Left cardiac atrium (tissue), 4 donors: ENCODE measurements at places on chromosomes 3 and 15. TPM values are rescaled to one million over a fixed set of nuclear protein-coding genes. Genes with fewer than 3 reads are reported as not detected.

Gene MORC1
- total RNA-seq = not detected

Gene CELSR3
- total RNA-seq = 0.39 TPM

Gene RBPMS2
- total RNA-seq = 312 TPM

Gene SLCO3A1
- total RNA-seq = 47.7 TPM

Gene ABHD6
- total RNA-seq = 7.0 TPM

Gene CHRD
- total RNA-seq = 12.2 TPM

Gene SCN11A
- not detected for total RNA-seq

Gene GOLGA6L10
- total RNA-seq = 0.15 TPM

Gene PAQR5
- 0.62 TPM for total RNA-seq

Gene VIPR1
- 5.9 TPM for total RNA-seq

Gene MEX3B
- 2.2 TPM for total RNA-seq

Gene LOXL1
- total RNA-seq = 12.0 TPM

Gene FBXW12
- total RNA-seq = not detected

Gene DUOXA2
- not detected for total RNA-seq

Gene GOLGA6A
- not detected for total RNA-seq

Gene CLDN1
- 4.5 TPM for total RNA-seq

Gene SH2D7
- total RNA-seq = not detected

Gene OR5K2
- not detected for total RNA-seq

Gene TP63
- total RNA-seq = 0.31 TPM

Gene NMNAT3
- 14.8 TPM for total RNA-seq

Gene SCAANT1
- total RNA-seq = not detected

Gene ATP1B3
- total RNA-seq = 117 TPM

Gene TUBGCP4
- total RNA-seq = 11.3 TPM

Gene WDR49
- 7.9 TPM for total RNA-seq

Gene CRTC3
- total RNA-seq = 29.4 TPM

Gene HTR3E
- total RNA-seq = not detected

Gene C3orf52
- 1.5 TPM for total RNA-seq
